Right renal pelvis (tissue), 4 donors: ENCODE measurements at places on chromosomes 2 and 18. TPM values are rescaled to one million over a fixed set of nuclear protein-coding genes. Genes with fewer than 3 reads are reported as not detected.

HSPE1 gene
- polyA plus RNA-seq: 253 TPM

DCC gene
- 5.8 TPM for polyA plus RNA-seq

SERPINB2 gene
- 0.34 TPM for polyA plus RNA-seq

LRATD1 gene
- 18.8 TPM for polyA plus RNA-seq

RNU2-63P gene
- not detected for polyA plus RNA-seq

ANKRD53 gene
- polyA plus RNA-seq: 0.47 TPM

ATP6V1B1 gene
- polyA plus RNA-seq: 78.8 TPM

PNKD gene
- 132 TPM for polyA plus RNA-seq

ZC3H8 gene
- polyA plus RNA-seq: 15.4 TPM

MC5R gene
- 0.16 TPM for polyA plus RNA-seq

TSGA10 gene
- 11.2 TPM for polyA plus RNA-seq

NEU4 gene
- 1.8 TPM for polyA plus RNA-seq

CNDP1 gene
- polyA plus RNA-seq: 0.73 TPM

TUBB8B gene
- polyA plus RNA-seq: not detected

COL6A3 gene
- polyA plus RNA-seq: 270 TPM

POTEJ gene
- 0.10 TPM for polyA plus RNA-seq

POU3F3 gene
- 108 TPM for polyA plus RNA-seq

ANKRD36 gene
- 14.2 TPM for polyA plus RNA-seq

ITPRIPL1 gene
- polyA plus RNA-seq: 5.3 TPM

SERPINB13 gene
- 0.01 TPM for polyA plus RNA-seq

MOCOS gene
- polyA plus RNA-seq: 0.40 TPM

B3GNT7 gene
- polyA plus RNA-seq: 3.3 TPM

SKOR2 gene
- polyA plus RNA-seq: not detected

TFPI gene
- 41.9 TPM for polyA plus RNA-seq

LAPTM4A gene
- 480 TPM for polyA plus RNA-seq

APCDD1 gene
- 119 TPM for polyA plus RNA-seq

BOLL gene
- not detected for polyA plus RNA-seq

FASTKD2 gene
- polyA plus RNA-seq: 37.5 TPM

TMEM178A gene
- polyA plus RNA-seq: 101 TPM

TUBA4A gene
- 34.0 TPM for polyA plus RNA-seq

IL37 gene
- polyA plus RNA-seq: not detected

DYNAP gene
- polyA plus RNA-seq: 0.04 TPM

SNTG2 gene
- 2.3 TPM for polyA plus RNA-seq

PAX3 gene
- polyA plus RNA-seq: not detected

EFR3B gene
- 5.7 TPM for polyA plus RNA-seq

TMEM247 gene
- not detected for polyA plus RNA-seq

HOXD8 gene
- polyA plus RNA-seq: 231 TPM

INHBB gene
- not detected for polyA plus RNA-seq

FN1 gene
- 527 TPM for polyA plus RNA-seq

CXCR1 gene
- 0.08 TPM for polyA plus RNA-seq

IGFBP2 gene
- polyA plus RNA-seq: 234 TPM

MEX3C gene
- 80.2 TPM for polyA plus RNA-seq

ESPNL gene
- 1.4 TPM for polyA plus RNA-seq

PTGR3 gene
- 43.6 TPM for polyA plus RNA-seq

GNLY gene
- polyA plus RNA-seq: 0.63 TPM

WNT6 gene
- polyA plus RNA-seq: 0.30 TPM

OXER1 gene
- polyA plus RNA-seq: 7.1 TPM

MYL12B gene
- 674 TPM for polyA plus RNA-seq

HJURP gene
- 22.0 TPM for polyA plus RNA-seq

LHCGR gene
- polyA plus RNA-seq: 0.18 TPM

CD226 gene
- polyA plus RNA-seq: 2.9 TPM

HRH4 gene
- 0.09 TPM for polyA plus RNA-seq

HNMT gene
- polyA plus RNA-seq: 59.7 TPM

DSC3 gene
- polyA plus RNA-seq: 2.0 TPM

AGXT gene
- not detected for polyA plus RNA-seq

CAPG gene
- 130 TPM for polyA plus RNA-seq
